Uterus (tissue), 4 donors: ENCODE measurements at places on chromosomes 6 and 20. TPM values are rescaled to one million over a fixed set of nuclear protein-coding genes. Genes with fewer than 3 reads are reported as not detected.

OGFRL1 gene
- 23.8 TPM for total RNA-seq

- H3K27me3 ChIP-seq = no peaks in the 10 kb centered on the region
- no peak overlapping the region for H3K27ac ChIP-seq
- H3K36me3 ChIP-seq = no peaks in the 10 kb centered on the region
- H3K4me3 ChIP-seq = no peak overlapping the region
Observed at GRCh38 chr6:22141241-22141745, 155.5 kb downstream of the PRL start.

GRCh38 chr6:166485651-166486535 lies 100.6 kb downstream of the RAMACL start:
- no peaks in the 10 kb centered on the region for H3K4me1 ChIP-seq
- H3K27ac ChIP-seq = no peak overlapping the region
- H3K36me3 ChIP-seq = no peaks in the 10 kb centered on the region
- no peaks in the 10 kb centered on the region for H3K27me3 ChIP-seq

GRCh38 chr6:33700391-33701050 lies 11.0 kb downstream of the UQCC2 start:
- no peak overlapping the region for H3K4me3 ChIP-seq
- H3K27ac ChIP-seq = no peak overlapping the region
- H3K36me3 ChIP-seq = no peaks in the 10 kb centered on the region
- no peaks in the 10 kb centered on the region for H3K27me3 ChIP-seq
- peak; percentile 46 for DNase-seq

SLC22A1 gene
- 0.35 TPM for total RNA-seq

- H3K4me3 ChIP-seq = peak within 1 kb of the TSS; percentile 93
- H3K4me1 ChIP-seq = no peaks in the 10 kb centered on the region
- no peaks in the 10 kb centered on the region for H3K27me3 ChIP-seq
Observed at GRCh38 chr20:51767867-51768758, at the start of gene ATP9A. TSS of gene ATP9A (minus strand) at chr20:51768390. CDS start at chr20:51768369, 21 bp downstream.

DNA sequence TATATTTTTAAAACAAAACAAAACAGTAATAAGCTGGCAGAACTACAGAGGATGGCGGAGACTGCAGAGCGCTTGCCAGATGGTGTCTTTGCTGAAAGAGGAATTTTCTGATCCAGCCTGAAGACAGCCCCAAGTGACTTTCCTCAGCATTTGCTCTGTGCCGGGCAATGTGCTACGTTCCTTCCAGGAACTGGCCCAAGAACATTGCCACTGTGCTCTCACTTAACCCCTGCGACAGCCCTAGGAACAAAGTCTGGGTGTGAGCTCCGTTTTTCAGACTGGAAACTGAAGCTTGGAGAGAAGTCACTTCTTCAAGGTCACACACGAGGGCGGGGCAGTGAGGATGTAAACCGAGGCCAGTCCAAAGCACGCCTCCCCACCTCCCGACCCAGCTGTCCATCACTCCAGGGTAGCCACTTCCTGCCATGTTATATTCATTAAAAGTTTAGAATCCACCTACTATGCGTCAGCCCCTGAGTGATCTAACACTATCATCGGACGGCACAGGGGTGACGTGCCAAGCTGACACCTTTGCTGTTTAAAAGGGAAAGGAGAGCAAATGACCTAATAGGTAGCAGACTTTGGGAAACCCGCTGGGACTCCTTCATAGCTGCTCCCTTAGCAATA lies 22.3 kb upstream of the BMP7 start:
- H3K27ac ChIP-seq = no peak overlapping the region
- H3K36me3 ChIP-seq = no peaks in the 10 kb centered on the region
- H3K27me3 ChIP-seq = no peaks in the 10 kb centered on the region
- no peak for DNase-seq
- H3K4me1 ChIP-seq = no peaks in the 10 kb centered on the region

GRCh38 chr20:53768329-53768728 lies 174.7 kb upstream of the ZNF217 start:
- no peaks in the 10 kb centered on the region for H3K4me1 ChIP-seq
- no peak overlapping the region for H3K4me3 ChIP-seq
- no peaks in the 10 kb centered on the region for H3K27me3 ChIP-seq

DNA sequence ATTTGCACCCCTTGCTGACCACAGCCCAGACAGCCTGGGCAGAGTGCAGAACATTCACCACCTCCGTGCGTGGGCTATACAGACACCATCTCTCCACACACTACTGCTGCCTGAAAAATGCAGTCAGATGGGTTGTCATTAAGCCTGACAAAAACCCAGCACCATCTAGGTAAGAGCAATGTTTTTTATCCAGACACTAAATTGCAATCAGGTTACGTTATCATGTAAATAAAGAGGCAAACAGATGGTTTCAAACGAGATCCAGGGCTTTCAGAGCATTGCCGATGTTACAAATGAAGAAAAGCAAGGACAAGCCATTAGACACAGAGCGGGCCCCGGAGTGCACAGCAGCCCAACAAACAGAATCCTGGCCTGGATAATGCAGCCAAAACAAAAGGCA lies 269.6 kb downstream of the PKHD1 start:
- H3K4me1 ChIP-seq = no peaks in the 10 kb centered on the region
- no peak for DNase-seq
- H3K27ac ChIP-seq = no peak overlapping the region
- H3K36me3 ChIP-seq = no peaks in the 10 kb centered on the region
- no peak overlapping the region for H3K4me3 ChIP-seq

DNA sequence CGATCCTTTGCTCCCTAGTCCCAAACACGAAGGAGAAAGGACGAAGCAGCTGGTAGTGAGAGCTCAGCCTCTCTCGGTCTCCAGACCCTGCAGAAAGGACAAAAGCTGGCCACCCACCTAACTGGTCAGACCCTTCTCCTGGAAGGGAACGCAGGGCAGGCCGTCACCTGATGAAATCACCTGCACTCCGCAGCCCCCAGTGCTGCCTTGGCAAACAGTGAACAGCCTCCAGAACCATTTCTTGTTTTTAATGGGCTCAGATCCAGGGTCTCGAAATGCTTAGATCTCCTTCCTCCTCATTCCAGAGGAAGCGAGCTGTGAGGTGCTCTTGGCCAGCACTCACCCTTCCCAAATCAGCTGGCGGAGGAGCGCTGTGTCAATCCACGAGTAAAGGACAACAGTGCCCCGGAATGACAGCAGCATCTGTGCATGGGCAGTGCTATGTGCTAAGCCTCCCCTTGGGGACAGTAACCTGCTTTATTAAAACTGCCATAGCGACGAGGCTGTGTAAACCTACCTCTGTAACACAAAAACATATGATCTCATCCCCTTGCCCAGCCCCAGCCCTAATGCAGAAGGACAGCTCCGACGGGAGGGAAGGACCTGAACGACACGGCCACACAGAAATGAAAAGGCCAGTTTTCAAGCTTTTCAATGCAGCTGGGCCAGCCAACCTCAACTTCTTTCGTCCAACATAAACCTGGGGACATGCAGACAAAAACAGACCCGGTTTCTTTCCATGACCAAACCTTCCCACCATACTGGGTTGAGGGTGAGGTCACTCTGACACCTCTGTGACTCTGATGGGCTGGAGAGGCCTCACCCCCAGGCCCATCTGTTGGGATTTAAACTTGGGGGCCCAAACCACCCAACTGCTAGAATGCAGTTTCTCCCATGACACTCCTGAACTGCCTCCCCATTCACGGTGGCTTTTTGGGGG lies 43.3 kb downstream of the SULF2 start:
- no peak for DNase-seq
- no peaks in the 10 kb centered on the region for H3K36me3 ChIP-seq
- H3K4me3 ChIP-seq = no peak overlapping the region
- peak overlapping the region; percentile 38 for H3K27ac ChIP-seq
- H3K27me3 ChIP-seq = no peaks in the 10 kb centered on the region

DNA sequence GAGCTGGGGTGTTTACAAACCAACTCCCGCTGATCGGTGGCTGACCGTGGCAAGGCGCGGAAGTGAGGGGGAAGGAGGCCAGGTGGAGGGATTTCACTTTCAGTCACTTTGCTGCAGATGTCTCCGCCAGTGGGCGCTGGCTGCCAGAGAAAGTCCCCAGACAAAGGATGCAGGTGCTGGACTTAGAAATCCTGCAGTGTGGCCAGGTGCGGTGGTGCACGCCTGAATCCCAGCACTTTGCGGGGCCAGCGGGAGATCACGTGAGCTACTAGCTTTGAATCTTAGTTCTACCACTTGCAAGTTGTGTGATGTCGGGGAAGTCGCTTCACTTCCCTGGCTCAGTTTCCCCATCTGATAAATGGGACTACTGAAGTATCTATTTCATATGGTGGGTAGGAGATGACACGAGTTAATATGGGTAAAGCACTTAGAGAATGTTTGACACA lies 180.4 kb downstream of the ZNF217 start:
- no peak overlapping the region for H3K27ac ChIP-seq
- no peaks in the 10 kb centered on the region for H3K4me1 ChIP-seq
- no peak for DNase-seq
- H3K36me3 ChIP-seq = no peaks in the 10 kb centered on the region

GRCh38 chr6:105372142-105372848 lies 30.6 kb downstream of the PREP start:
- no peak for DNase-seq
- no peaks in the 10 kb centered on the region for H3K27me3 ChIP-seq
- no peak overlapping the region for H3K27ac ChIP-seq
- H3K4me1 ChIP-seq = no peaks in the 10 kb centered on the region

TRIM15 gene
- not detected for total RNA-seq

DNA sequence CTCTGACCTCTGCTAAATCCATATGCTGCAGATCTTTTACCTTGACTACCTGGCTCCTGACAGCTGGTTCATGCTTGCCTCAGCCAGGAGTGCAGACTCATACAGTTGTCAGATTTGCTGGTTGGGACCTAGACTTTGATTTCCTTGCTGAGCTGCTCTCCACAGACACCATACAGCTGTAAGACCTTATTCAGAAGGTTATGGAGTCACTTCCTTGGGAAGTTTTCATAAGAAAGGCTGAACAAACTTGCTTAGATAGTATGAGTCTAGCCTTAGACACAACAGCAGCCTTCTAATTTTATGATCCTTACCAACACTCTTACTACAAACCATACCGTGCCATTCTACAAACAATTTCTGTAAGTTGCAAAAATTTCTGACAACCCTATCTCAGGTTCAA lies 102.9 kb downstream of the EDN1 start:
- H3K27ac ChIP-seq = no peak overlapping the region
- H3K27me3 ChIP-seq = no peaks in the 10 kb centered on the region
- no peaks in the 10 kb centered on the region for H3K4me1 ChIP-seq
- H3K4me3 ChIP-seq = no peak overlapping the region

DNA sequence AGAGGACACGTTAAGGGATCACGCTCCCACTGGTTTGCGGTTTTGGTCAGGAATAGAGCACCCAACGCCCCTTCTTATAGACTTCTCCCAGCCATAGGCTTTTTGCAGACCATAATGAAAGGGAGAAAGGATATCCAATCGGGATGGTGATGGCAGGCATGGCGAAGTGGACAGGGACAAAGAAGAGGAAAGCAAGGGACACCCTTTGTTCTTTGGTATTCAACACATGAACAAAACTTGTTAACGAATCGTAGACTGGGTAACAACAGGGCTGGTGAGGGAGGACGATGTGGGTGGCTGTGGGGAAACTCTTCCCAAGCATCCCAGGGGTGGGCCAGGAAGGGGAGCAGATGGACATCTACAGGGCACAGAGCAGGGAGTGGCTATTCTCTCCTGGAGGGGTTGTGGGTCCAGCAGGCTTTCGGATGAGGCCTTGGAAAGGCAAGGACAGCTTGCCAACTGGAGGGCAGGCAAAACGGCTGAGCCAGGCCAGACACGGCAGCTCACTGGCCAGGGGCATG lies 1.4 kb upstream of the HSP90AB1 start:
- no peak for DNase-seq
- H3K27ac ChIP-seq = peak overlapping the region; percentile 99
- no peaks in the 10 kb centered on the region for H3K36me3 ChIP-seq
- no peaks in the 10 kb centered on the region for H3K27me3 ChIP-seq

SPDEF gene
- total RNA-seq = not detected

- no peaks in the 10 kb centered on the region for H3K36me3 ChIP-seq
- H3K4me1 ChIP-seq = no peaks in the 10 kb centered on the region
- H3K27me3 ChIP-seq = no peaks in the 10 kb centered on the region
- no peak overlapping the region for H3K4me3 ChIP-seq
- no peak overlapping the region for H3K27ac ChIP-seq
- DNase-seq = no peak
Observed at GRCh38 chr20:60591172-60591799, 633.1 kb downstream of the CDH26 start.

DNA sequence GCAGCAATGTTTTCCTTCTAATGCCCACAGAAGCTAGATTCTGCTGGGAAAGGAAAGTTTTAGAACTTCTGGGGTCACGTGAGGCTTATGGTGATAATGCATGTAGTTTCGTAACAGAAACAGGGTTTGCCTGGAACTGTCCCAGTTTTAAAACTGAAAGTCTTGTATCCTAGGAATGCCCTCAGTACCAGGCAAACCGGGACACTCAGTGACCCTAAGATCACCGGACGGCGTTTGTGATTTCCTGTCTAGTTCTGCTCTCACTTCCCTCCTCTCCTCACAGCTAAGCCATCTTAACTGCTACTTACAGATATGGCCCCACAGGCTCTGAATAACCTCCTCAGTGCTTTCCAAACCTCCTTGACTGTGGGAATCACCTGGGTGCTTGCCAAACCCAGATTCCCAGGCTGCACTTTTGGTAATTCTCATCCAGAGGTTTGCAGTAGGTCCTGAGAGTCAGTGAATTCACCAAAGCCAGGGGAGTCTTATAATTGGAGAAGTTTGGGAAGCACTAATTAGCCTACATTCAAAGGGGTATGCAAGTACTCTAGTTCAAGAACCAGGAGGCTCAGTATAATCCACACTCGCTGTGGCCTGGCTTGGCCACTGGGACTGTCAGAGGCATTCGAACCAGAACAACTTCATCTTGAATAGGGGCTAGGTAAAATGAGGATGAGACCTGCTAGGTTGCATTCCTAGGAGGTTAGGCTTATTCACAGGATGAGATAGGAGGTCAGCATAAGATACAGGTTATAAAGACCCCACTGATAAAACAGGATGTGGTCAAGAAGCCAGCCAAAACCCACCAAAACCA lies 231.6 kb upstream of the MYLIP start:
- H3K27me3 ChIP-seq = no peaks in the 10 kb centered on the region
- H3K4me3 ChIP-seq = no peak overlapping the region
- no peaks in the 10 kb centered on the region for H3K36me3 ChIP-seq
- peak; percentile 39 for DNase-seq
- peak overlapping the region; percentile 56 for H3K27ac ChIP-seq

DNA sequence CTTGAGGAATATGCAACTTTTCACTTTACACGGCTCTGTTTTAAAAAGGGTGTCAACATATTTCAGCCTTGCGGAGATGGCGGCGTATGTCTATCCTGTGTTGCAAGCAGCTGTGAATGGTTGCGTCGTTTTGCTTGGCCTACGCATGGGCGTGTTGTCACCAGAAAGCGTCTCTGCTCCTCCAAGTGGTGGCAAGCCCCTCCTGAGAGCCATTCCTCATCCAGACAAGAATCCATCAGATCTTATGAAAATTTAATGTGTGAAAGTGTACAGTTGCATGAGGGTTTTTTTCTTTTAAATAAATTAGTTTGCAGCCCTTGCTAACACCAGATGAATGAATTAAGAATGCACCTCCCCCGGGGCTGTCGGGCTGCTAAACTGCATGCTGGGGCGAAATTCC lies 114.4 kb downstream of the PHACTR3 start:
- no peak overlapping the region for H3K4me3 ChIP-seq
- H3K36me3 ChIP-seq = no peaks in the 10 kb centered on the region
- no peaks in the 10 kb centered on the region for H3K4me1 ChIP-seq
- no peak overlapping the region for H3K27ac ChIP-seq
- H3K27me3 ChIP-seq = no peaks in the 10 kb centered on the region

CALHM4 gene
- total RNA-seq = not detected
